Transverse colon (tissue), 4 donors: ENCODE measurements at places on chromosomes 4 and X.

GRCh38 chr4:176031922-176032321, 33.7 kb upstream of the WDR17 start:
- no peak for DNase-seq

DNA sequence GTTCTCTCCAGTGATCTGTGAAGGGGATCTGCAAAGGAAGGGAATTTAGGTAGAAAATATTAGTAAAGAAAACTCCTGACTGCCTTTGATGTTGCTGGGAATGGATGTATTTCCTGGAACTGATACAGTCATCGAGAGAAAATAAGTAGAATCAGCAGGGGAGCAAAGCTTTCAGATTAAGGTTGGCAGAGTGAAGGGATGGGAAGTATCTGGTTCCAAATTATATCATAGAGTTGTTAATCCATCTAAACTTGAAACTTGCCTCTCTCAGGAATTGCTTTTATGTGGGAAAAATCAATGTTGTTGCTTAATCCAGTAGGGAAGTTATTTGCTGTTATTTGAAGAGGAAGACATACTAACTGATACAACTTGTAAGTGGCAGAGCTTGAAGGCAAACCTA, 19.3 kb downstream of the EPHA5 start:
- no peak for DNase-seq

DNA sequence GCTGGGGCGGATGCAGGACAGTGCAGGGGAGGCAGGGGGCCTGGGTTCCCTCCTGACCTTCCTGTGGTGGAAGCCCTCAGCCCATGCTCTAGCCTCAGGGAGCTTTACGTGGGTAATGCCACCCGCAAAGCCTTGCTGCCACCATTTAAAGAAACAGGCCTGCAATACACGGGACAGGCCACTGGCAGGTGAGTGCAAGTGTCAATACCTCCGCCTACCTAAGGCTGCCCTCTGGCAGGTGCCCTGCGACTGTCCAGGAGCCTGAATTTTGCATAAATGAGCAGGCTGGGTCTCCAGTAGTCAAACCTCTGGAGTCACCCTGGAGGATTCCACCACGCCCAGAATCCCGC, 5.9 kb downstream of the CRMP1 start:
- DNase-seq = no peak

DNA sequence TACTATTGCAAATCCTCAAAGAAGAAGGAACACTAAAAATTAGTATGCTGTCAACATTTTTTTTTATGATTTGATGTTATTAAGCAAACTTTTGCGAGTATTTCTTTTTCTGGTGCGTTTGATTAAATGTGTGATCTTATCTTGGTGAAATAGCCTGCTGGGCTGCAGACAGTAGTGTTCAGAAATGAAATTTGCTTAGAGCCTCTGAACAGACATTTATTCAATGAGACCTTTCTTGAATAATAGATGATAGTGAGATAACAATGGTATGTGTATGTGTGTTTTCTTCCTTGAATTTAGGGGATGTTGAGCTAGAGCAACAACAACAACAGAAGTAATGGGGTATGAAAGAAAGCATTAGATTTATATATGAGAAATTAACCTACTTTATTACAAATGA, 12.7 kb downstream of the ADGRL3 start:
- DNase-seq = no peak

GRCh38 chr4:163167333-163167626, 590 bp upstream of the NAF1 start:
- no peak for DNase-seq

- no peak for DNase-seq
Observed at GRCh38 chrX:123581586-123581985, 151.3 kb downstream of the THOC2 start.

DNA sequence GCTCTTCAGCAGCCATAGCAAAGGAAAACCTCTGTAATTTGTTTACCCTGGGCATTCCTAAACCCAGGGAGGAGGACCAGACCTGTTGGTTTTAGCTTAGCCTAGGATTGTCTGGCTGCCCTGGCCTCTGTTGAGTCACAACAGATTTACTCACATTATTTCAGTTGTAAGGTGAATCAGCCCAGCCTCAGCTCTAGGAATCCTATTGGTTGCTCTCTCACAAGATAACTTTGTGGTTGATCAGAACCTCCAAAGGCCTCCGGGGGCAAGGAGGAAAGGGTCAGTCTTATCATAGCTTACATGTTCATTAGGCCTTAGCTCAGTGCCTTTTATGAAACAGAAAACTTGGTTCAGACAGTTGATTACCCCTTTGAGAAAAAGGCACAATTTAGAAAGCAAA, 41.0 kb downstream of the PDK3 start:
- no peak for DNase-seq

DNA sequence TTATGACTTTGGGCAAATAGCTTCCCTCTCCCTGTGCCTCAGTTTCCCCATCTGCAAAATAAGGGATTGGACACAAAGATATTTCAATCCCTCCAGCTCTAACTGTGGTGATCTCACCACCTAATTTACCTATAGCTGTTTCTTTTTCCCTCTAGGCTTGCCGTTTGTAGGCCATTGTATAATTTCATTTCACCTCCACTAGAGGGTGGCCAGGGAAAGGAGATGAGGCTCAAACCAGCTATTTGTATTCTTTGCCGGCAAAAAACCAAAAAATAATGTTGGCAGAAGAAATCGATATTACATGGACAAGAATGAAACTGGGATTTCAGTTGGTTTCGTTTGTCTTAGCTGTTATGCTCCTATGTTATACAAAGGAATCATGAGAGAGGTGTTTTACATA, 36.1 kb upstream of the DOCK11 start:
- DNase-seq = no peak

- no peak for DNase-seq
Observed at GRCh38 chr4:66555301-66555700, 885.0 kb upstream of the EPHA5 start.

DNA sequence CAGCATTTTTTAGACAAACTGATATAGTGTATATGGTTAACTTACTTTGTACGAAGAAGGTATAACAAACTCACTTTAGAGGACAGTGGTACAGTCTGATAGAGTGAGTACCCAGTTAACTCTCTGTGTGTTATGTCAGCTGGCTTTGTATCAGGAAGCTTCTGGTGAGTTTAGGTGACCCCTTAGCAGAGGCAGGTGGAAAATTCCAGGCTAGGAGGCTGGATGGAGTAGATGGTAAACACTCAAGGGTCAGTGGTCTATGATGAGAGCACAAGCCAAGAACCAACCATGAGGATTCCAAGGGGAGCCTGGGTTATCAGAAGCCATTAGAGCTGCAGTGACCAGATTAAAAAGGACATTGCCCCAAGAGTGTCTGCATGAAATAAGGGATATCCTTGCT, 227.3 kb upstream of the CENPE start:
- DNase-seq = no peak

- no peak for DNase-seq
Observed at GRCh38 chr4:60081839-60082238, 1118.3 kb upstream of the ADGRL3 start.

- DNase-seq = no peak
Observed at GRCh38 chr4:25095837-25096236, 64.4 kb downstream of the SEPSECS start.

DNA sequence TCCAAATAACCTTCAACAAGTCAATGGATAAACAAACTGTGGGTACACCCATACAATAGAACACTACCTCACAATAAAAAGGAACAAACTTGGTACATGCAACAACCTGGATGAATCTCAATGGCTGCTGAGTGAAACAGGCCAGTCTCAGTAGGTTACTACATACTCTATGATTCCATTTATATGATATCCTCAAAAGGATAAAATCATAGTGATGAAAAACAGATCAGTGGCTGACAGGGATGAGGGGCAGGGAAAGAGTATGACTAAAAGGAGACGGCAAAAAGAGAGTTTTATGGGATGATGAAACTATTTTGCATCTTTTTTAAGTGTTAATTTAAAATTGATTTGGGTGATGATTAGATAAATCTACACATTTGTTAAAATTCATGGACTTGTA, 15.9 kb downstream of the KLHL8 start:
- no peak for DNase-seq

DNA sequence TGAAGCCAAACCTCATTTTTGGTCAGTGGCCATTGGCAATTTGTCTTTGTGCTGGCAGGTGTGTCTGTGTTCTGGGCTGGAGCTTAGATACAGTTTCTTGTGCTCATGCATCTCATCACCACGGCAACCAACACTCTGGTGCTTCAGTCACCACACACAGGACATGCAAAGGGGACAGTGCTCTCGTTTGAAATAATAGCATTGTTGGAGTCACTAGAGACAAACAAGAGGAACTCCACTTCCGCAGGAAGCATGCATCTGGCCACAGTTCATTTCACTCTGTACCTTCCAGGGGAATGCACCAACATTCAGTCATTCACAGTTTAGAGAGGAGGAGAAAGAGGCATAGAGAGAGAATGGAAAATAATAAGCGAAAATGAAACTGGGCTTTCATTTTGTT, 267.4 kb downstream of the ANK2 start:
- no peak for DNase-seq

- no peak for DNase-seq
Observed at GRCh38 chr4:143234153-143234552, 49.4 kb downstream of the USP38 start.

DNA sequence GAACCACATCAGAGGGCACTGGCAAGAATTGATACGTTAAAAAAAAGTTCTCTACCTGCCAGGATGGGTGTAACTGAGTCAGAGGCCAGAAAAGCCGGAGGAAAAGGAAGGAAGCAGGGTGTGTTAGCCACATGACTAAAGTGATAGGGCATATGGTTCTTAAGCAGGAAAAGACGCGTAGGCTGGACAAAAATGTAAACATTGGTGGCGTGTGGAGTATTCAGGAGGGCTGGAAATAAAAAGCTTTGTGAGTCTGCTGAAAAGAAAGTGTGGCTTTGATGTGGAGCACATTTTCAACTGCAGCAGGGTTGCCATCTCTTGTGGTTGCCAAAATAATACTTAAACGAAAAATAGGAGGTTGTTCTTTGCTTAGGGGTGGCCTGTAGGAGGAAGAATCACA, 186.5 kb upstream of the RPL34 start:
- DNase-seq = no peak

DNA sequence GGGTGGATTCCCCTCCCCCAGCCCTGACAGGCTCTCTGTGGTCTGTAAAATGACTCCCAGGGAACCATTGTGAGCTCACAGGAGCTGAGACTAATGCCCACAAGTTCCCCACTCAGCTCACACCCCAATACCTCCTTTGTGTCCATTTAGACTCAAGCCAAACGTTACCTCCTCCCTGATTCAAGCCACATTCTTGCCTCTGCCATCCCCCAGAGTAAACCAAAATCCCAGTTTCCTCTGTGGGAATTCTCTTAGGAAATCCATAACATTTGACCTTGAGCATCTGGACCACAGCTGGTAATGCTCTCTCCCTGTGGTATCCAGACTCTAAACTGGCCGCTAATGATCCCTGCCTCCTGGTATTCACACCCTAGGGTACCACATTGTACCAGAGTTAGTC, 26.3 kb upstream of the KDM5C start:
- no peak for DNase-seq

- no peak for DNase-seq
Observed at GRCh38 chr4:44319129-44319528, 129.5 kb downstream of the KCTD8 start.

- no peak for DNase-seq
Observed at GRCh38 chr4:10687526-10687925, 3.0 kb upstream of the CLNK start.

DNA sequence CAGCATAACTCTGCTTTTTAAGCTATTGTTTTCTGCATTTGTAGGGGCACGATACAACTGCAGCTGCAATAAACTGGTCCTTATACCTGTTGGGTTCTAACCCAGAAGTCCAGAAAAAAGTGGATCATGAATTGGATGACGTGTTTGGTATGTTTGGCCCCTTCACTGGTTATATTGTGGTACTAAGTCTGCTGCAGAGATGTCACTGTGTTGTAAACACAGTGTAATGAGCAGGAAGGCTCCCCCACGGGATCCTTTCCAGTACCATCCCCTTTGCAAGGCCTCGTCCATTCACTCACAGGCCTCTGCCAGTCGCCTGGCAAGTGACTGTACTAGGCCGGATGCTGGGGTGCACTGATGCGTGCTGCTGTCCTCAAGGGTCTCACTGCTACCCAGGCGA, 13.8 kb downstream of the CYP4V2 start:
- DNase-seq = no peak

DNA sequence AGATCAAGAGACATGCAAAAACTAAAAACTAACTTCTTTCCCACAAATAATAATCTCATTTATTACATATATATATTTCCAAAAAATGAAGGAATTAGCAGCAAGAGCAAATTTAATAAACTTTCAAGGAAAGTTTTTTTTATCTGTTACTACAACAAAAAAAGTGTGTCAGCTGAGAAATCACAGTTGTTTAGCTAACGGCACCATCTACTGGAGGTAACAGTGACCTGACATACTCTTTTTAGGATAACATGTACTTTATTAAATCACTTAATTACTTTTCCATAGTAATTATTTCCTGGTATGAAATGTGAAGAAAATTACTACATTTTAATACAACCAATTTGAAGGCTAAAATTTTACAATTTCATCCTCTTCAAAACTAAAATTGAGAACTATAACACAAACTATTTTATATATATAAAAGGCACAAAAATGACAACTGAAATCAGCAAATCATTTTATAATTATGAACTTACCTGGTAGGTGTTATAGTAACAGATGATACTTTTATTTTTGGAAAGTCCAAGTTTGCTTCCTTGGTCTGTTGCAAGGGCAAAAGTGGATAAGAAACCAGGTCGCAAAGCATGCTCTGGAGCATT, 9.1 kb downstream of the LAMTOR3 start:
- no peak for DNase-seq

- DNase-seq = no peak
Observed at GRCh38 chr4:156593464-156593863, 378.1 kb downstream of the PDGFC start.

- no peak for DNase-seq
Observed at GRCh38 chr4:183350317-183351071, 28.3 kb upstream of the CLDN24 start.

DNA sequence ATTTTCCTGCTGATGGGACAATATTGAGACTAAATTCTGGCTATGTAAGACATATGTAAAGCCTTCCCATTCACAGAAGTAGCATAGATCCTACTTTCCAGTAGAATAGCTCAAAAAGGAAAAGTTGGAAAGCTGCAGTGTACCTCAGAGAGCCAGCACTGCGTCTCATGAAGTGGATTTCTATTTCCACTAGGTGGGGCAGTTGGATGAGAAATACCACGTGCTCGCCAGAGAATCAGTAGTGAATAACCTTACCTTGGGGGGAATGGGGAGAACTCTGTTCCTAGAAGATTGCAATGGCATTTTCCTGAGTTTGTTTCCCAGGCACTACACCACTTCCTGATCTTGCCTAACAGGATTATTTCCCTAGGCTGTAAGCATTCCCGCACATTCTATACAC, 907.1 kb downstream of the FSTL5 start:
- no peak for DNase-seq

GRCh38 chr4:78057600-78058550, 752 bp downstream of the FRAS1 start:
- peak; percentile 40 for DNase-seq

GRCh38 chr4:149234798-149235197, 580.8 kb downstream of the IQCM start:
- no peak for DNase-seq

GRCh38 chr4:73817341-73817740, 19.1 kb upstream of the CXCL6 start:
- DNase-seq = no peak

- DNase-seq = no peak
Observed at GRCh38 chr4:100356172-100356571, 161.7 kb downstream of the EMCN start.
